ENCODE measurements at places on chromosomes 12 and 14.

GRCh38 chr14:100868621-100869370 is 34.7 kb downstream of the RTL1 start:
- no peak for DNase-seq

- DNase-seq = no peak
These were observed 15.5 kb downstream of the B4GALNT3 start for GRCh38 chr12:475286-475685.

GRCh38 chr12:51895378-51896135 is 7.7 kb downstream of the ANKRD33 start:
- DNase-seq = no peak

GRCh38 chr12:41963398-41963797 is 181.3 kb downstream of the GXYLT1 start:
- no peak for DNase-seq

DNA sequence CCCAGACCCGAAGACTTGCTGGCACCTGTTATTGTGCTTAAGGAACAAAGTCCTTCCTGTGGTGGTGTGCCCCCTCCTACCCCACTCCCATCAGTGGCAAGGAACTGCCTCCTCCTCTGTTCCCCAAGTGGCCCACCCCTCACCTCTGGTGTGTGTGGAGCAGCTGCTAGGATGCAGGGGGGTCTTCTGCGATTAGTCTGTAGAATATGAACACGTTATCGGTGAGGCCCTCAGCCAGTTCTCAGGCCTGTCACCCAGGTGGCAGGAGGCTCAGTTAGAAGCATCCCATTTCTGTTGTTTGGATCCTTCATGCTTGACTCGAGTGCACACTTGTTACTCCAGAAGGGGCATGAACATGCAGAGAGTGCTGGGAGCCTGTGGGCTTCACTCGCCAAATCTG is 39.3 kb downstream of the RAB35 start:
- no peak for DNase-seq

DNA sequence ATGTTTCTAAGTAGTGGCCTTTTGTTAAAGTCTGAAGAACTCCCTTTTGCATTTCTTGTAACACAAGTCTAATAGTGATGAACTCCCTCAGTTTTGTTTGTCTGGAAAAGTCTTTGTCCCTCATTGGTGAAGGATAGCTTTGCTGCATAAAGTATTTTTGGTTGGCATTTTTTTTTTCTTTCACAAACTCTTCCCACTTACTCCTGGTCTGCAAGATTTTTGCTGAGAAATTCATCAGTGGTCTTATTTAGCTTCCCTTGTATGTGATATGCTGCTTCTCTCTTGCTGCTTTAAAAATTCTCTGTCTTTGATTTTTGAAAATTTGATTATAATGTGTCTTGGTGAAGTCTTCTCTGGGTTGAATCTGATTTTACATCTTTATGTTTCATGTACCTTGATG is 22.7 kb downstream of the TRMT5 start:
- DNase-seq = no peak

GRCh38 chr12:22481547-22482104 is 62.7 kb downstream of the C2CD5 start:
- no peak for DNase-seq

DNA sequence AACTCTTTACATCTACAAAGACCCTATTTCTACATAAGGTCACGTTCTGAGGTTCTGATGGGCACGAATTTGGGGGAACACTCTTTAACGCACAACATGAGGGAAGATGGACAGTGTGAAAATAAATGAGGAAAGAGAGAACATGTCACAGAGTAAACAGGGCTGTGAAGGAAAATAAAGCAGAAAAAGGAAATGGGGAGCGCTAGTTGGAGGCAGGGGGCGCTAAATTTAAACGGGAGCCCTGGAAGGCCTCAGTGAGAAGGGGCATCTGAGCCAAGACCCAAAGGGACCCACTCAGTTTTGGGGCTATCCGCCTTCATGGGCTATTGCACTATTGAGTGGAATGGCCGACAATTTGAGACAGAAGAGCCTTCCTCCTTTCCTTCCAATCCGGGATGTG is 50.5 kb downstream of the PLXNC1 start:
- no peak for DNase-seq

- peak; percentile 94 for DNase-seq
These were observed 89.3 kb upstream of the SLC38A4 start for GRCh38 chr12:46915082-46915481.

- peak; percentile 12 for DNase-seq
These were observed 81.5 kb upstream of the MYF6 start for GRCh38 chr12:80625901-80626300.

DNA sequence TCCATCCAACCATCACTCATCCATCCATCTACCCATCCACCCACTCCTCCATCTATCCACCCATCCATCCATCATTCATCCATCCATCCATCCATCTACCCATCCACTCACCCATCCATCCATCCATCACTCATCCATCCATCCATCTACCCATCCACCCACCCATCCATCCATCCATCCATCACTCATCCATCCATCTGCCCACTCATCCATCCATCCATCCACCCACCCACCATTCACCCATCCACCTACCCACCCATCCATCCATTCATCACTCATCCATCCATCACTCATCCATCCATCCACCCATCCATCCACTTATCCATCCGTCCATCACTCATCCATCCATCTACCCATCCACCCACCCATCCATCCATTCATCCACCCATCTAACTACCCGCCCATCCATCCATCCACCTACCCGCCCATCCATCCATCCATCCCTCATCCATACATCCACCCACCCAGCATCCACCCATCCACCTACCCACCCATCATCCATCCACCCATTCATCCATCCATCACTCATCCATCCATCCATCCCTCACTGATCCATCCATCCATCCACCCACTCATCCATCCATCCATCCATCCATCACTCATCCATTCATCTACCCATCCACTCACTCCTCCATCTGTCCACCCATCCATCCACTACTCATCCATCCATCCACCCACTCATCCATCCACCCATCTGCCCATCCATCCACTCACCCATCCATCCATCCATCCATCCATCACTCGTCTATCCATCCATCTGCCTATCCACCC is 24.1 kb downstream of the TRPV4 start:
- no peak for DNase-seq

GRCh38 chr12:53034459-53034858 is 15.4 kb upstream of the TNS2 start:
- no peak for DNase-seq

GRCh38 chr14:63301891-63302534 is 16.7 kb downstream of the GPHB5 start:
- DNase-seq = no peak

DNA sequence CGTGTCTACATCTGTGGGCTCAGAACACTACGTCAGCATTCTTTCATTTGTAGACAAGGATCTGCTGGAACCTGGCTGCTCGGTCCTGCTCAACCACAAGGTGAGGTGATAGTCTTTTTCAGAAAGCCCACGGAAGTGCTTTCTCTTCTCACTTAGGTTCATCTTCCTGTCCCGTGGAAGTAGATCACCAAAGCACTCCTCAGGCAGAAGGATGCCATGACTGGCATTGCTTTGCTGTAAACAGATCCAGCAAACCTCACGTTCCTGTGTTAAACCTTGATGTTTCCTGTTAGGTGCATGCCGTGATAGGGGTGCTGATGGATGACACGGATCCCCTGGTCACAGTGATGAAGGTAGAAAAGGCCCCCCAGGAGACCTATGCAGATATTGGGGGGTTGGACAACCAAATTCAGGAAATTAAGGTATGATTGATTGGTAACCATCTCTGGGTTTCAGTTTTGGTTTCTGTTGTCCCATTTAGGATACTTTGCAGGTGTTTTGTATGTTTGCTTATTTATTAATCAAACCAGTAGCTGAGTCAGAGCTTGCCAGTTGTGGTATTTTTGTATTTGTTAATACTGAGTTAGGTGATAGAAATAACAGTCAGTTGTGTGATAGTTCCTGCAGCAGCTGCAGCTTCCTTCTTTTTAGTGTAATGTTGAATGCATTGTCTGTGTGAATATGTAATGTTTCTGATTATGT is 7.5 kb downstream of the PSMC1 start:
- no peak for DNase-seq

DNA sequence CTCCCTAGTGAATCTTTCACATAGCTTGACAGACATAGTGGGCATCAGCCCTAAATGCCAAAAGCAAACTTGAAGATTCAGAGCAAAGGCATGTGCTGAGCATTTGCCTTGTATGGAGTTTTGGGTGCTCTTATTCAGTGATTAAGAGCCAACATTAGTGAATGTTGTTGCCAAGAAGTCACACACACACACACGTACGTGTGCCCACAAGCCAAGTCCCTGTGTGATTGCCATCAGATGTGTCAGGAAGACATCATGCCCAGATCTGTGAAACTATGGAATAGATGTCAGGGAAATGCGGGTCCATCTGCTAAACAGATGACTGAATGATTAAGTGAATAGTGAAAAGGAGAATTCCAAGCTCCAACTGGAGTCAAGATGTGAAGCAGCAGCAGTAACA is 149.0 kb downstream of the AKAP6 start:
- peak; percentile 92 for DNase-seq

DNA sequence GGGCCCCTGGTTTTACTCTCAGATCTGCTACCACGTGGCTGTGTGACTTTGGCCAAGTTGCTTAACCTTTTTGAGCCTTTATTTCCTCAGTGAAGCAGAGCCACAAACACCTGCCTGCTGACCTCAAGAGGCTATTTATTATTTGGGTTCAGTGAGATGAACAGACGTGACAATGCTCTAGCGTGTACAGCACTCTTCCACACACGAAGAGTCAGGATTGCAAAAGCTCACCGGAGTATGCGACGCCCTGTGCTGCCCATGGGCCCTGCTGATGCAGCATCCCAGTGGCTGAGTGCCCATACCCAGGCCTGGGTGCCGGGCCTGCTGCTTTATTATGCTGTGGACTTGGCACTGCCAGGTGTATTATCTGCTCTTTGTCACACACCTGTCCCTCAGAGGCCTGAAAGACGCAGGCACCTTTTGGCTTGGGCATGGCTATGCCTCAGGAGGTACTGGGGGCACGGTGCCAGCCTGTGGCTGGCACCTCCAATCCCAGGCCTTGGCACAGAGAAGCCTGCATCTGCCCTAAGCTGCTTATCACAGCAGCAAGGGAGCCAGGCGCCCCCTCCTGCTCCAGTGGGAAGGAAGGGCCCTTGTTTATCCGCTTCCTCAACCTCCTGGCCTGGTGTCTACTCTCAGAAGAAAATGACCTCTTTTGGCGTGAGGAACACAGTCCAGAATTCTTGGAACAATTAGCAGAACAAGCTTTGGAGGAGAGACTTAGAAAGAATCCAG is 22.3 kb upstream of the TC2N start:
- DNase-seq = no peak

- DNase-seq = no peak
These were observed 354.4 kb downstream of the MED13L start for GRCh38 chr12:115922952-115923564.

DNA sequence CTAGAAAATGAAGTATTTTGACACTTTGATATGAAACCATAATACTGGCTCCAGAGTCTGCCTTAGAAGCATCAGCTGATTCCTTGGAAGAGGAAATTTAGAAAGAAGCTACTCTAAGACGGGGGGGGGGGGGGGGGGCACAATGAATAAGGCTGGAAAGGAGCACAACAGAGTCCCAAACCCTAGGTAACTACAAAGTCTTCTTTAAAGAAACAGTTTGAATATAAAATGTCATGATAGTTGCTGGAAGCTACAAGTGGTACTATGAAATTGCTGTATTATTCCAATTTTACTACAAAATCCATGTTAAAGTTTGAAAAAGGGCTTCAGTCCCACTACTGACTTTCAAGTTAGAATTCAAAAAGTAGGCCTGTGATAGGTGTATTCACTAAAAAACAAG is 31.6 kb downstream of the CDK17 start:
- DNase-seq = no peak

- no peak for DNase-seq
These were observed 91.5 kb upstream of the NCOR2 start for GRCh38 chr12:124658806-124659402.

- DNase-seq = no peak
These were observed 47.9 kb upstream of the KCNC2 start for GRCh38 chr12:75257510-75257909.

- DNase-seq = no peak
These were observed 13.7 kb upstream of the SIX1 start for GRCh38 chr14:60662982-60663381.

GRCh38 chr12:82904219-82904790 is 217.6 kb downstream of the TMTC2 start:
- DNase-seq = peak; percentile 8

GRCh38 chr14:68250927-68251768 is 431.6 kb downstream of the RAD51B start:
- DNase-seq = no peak

DNA sequence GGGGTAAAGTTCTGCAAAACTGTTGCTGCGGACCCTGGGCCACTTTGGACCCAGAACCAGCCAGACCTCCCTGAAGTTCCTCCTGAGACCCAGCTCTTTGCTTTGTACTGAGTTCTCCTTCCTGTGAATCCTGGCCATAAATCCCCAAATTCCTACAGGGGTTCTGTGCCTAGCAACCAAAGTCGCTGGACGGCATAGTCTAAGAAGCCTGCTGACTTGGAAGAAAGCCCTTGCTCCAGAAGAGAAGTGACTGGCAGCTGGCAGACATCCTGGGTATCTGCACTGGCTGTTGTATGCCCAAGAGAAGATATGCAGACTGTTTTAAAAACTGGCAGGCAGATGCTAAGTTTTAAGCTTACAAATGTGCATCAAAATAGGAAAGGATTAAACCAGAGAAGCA is 99.9 kb upstream of the SLC24A4 start:
- peak; percentile 8 for DNase-seq

DNA sequence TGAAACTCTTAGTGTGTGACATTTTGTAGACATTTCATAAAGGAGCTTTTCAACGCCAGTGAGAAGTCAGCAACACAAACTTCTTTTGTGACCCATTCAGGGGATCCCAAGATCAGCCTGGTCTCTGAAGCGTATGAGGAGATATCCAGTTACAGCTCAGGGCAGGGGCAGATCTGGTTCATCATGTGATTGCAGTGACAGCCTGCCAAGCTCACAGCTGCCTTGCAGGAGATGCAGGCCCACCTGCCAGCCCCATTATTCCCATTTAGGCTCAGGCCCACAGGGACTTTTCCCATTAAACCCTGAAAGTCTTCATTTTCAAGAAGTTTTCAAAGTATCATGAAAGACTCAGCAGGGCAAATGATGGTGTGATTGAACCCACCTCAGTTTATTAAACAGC is 38.3 kb downstream of the SRGAP1 start:
- no peak for DNase-seq

DNA sequence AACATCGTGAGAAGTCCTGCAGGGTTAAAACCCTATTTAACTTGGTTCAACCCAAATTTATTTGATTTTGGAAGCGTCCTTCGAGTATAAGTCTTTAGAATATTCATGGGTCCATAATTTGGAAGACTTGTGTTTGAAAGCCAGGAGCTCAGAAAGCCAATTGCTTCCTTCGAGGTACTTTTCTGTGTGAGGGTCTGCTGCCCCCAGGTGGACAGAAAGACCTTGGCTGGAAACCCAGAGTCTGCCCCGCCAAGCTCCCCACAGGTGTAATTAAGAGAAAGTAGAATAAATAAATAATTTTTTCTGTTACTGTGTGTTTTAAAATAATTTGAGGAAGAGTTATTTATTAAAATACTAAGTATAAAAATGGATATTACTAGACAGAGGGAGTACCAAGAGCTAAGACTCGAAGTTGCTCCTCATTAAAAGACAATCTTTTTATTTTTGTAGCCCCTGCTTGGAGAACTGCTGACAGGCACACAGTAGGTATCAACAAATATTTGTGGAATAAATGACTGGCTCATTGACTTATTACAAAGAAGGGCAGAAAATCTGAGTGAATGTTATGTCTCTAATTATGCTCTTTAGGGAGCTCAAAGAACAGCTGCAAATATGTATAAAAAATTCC is 105.8 kb downstream of the PAH start:
- DNase-seq = peak; percentile 18

- peak; percentile 60 for DNase-seq
These were observed 2.0 kb downstream of the MAP4K5 start for GRCh38 chr14:50530358-50530757.

- no peak for DNase-seq
These were observed 19.1 kb downstream of the ETV6 start for GRCh38 chr12:11668611-11669010.
